Putamen (tissue), 1 donor: ENCODE measurements at places on chromosomes 2 and 18.

- DNase-seq = no peak
Observed at GRCh38 chr18:3384664-3385563, 65.1 kb upstream of the TGIF1 start.

DNA sequence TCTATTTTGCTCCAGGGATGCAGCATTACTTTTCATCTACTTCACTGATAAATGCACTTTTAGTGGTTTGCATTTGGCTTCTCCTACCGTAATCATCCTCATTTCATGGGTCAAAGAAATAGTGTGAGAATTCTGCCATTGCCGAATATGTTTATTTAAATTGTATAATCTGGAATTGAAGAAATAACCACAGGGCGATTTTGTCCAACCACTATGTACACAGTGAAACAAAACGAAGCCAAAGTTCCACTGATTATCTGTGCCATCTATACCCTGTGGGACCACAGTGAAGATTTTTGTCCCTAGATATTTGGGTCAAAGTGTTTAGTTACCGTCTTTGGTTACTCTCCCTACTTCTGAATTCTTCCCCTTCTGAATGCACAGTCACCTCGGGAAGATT is 888.6 kb upstream of the NRXN1 start:
- no peak for DNase-seq

GRCh38 chr2:202679980-202680379 is 45.2 kb downstream of the FAM117B start:
- DNase-seq = no peak

DNA sequence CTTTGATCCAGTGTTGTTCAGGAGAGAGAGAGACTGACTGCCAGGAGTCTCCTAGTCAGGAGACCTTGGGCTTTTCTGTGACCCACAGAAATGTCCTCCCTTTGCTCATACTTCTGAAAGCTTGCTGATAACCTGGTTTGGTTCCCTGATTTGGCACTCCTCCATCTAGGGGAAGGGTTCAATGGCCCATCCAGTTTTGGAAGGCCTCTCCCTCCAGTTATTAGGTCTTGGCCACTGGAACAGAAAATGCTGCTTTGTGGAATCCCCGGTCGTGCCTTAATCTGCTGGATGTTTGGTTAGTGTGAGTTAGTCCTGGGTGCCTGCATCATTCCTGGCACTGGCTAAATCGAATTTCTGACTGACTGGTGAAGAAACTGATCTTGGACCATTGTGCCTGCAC is 35.7 kb downstream of the KDM3A start:
- DNase-seq = no peak

- DNase-seq = peak; percentile 4
Observed at GRCh38 chr2:234770031-234770506, 181.7 kb upstream of the SH3BP4 start.

GRCh38 chr2:218745559-218746469 is 35.2 kb downstream of the TTLL4 start:
- peak; percentile 99 for DNase-seq

DNA sequence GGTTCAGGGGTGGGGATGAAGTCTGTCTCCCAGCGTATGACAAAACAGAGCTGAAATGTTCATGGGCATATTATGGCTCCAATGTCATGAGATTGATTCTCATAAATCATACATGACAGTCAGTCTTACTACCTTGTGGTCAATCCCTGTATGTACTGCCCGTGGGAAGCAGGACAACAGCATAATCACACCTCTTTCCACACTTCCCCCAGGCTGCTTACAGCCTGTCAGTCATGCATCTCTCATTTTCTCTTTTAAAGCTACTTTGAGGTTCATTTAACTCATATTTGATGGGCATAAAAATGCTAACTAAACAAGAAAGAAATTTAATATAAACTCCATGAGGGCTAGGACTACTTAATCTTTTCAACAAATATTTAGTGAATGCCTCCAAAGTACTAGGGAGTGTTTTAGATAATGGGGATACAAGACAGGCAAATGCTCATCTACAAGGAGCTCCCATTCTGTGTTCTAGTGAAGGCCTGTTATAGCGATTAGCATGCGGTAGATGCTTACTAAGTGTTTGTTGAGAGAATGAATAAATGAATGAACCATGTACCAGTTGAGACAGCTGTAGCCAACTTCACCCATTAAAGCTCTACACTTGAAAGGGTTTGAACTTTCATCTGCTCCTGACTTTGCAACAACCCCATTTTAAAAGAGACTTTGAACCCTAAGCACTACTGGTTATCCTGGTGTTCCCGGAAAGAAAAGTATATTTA is 89.1 kb downstream of the ALPK2 start:
- no peak for DNase-seq
